ENCODE measurements at places on chromosomes 7 and 10. TPM values are rescaled to one million over a fixed set of nuclear protein-coding genes. Genes with fewer than 3 reads are reported as not detected.

Gene UCN3
- total RNA-seq, result not detected

Gene NPY4R2
- total RNA-seq, result not detected

Gene COL26A1
- total RNA-seq, result not detected

Gene CALCR
- total RNA-seq, result 0.98 TPM

Gene EXOC6
- total RNA-seq, result 17.6 TPM

Gene PSAP
- 497 TPM for total RNA-seq

Gene NODAL
- not detected for total RNA-seq

Gene DNAJB12
- total RNA-seq, result 34.6 TPM

Gene FRAT1
- 1.8 TPM for total RNA-seq

Gene SDK1
- 1.8 TPM for total RNA-seq

Gene ADCY1
- total RNA-seq, result 4.4 TPM

Gene MYL10
- total RNA-seq, result not detected

Gene FAM131B
- total RNA-seq, result 3.9 TPM

Gene AS3MT
- 29.4 TPM for total RNA-seq

Data from A172 (cell line).